Esophagus squamous epithelium (tissue), 5 donors: ENCODE measurements at places on chromosomes 5 and 9.

DNA sequence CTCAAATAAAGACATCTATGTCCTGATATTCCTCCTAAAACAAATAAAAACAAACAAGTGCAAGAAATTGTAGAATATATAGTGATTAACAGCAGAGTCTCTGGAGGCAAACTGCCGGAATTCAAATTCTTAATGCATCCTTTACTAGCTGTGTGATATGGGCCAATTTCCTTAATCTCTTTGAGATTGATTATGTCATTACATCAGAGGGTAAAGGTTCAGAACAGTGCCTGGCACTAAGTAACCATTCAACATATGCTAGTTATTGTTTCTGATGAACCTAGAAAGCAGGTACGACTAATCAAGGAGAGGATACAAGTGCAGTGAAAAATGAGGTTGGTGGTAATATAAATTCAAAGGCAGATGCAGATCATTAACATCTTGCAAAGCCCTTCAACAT, 81.1 kb upstream of the ADAMTS19 start:
- no peak for DNase-seq

DNA sequence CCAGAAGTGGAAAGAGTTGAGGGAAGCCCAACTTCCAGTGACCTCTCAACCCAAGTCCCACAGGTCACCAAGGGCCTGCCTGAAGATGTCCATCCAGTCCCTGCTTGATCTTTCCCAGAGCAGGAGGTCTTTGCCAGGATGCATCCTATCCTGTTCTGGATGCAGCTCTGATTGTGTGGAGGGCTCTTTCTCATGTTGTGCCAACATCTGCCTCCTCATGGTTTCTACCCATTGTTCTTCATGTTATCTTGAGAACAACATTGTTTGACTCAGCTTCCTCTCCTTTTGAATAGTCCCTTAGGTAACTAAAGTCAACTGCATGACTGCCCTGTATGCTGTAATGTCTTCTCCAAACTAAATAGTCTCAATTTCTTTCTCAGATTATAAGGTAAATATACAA, 169.3 kb downstream of the CCDC192 start:
- no peak for DNase-seq

- DNase-seq, result no peak
Observed at GRCh38 chr5:105460721-105461120, 1898.1 kb upstream of the NUDT12 start.

GRCh38 chr9:109408759-109409462, 88.1 kb upstream of the EPB41L4B start:
- no peak for DNase-seq

- DNase-seq, result no peak
Observed at GRCh38 chr5:149931992-149932436, 12.6 kb downstream of the PDE6A start.

DNA sequence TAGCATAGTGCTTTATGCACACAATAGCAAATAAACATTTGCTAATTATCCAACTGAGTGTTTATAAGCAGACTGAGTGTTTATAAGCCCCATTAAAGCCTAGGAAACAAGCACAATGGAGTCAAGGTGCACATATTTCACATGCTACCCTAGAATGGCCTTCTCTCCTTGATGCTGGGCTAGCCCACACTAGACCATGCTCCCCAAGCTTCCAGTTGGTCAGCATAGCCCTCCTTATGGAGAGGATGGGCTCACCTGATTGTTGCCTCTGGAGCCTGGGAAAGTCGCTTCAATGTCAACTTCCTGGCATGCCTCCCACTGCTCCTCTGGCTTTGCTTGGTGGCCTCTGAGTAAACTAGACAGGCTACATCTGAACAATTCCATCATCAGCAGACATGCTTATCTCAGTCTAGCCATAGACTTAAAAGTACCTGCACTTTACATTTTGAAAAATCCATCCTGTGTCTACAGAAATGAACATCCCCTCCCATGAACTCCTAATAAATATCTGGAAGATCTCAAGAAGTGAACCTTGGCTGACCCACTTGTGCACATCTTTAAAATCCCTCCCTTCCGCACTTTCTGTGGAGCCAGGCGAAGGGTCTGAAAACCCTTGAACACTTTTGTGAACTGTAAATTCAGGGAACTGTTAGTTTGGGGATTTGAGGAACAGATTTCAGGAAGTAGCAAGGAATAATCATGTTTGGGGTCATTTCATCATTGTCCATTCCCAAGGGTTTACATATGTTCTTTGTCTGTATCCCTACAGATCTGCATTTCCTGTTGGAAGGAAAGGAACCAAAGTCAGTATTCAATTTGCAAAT, 486.6 kb downstream of the ARHGEF28 start:
- no peak for DNase-seq

DNA sequence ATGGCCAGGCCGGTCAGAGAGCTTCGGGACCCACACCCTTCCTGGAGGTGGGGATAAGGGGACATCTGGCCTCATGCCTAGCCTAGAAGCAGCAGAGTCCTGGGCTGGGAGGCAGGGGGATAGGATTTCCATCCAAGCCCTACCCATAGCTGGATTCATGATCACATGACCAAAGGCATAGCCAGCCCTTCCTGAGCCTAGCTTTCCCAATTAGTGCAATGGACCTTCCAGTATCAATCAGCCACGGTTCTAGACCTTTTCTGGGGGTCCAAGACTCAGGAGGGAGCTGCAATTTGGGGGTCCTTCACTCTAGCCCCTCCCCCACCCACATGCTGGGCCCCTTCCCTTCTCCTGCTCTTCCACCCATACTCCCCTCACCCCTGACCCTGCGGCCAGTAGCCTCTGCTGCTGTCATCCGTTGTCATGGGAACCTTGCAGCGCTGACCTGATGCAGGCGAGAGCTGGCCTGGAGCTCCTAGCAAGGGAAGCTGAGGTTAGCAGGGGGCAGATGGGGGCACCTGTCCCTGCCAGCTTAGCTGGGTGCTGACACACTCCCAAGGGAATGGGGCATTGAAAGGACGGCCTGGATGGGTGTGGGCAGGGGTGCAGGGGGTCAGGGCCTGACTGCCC, 44.6 kb downstream of the CXXC5 start:
- no peak for DNase-seq

DNA sequence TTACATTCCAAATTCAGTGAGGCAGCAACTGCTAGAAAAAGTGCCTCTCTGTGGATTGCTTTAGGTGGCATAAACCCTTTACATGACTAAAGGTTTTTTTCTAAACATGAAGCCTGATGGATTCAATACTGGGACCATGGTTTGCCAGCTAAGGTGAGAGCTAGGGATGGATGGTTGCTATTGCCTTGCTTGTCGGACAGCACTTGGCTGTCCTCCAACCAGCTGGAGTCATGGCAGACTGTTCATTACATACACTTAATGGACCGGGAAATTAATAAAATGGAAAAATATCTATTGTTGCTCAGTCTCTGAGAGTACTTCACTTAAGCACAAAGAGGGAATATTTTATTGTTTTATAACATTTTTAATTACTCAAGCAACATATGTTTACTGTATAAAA, 116.9 kb upstream of the TRPC7 start:
- DNase-seq, result no peak

DNA sequence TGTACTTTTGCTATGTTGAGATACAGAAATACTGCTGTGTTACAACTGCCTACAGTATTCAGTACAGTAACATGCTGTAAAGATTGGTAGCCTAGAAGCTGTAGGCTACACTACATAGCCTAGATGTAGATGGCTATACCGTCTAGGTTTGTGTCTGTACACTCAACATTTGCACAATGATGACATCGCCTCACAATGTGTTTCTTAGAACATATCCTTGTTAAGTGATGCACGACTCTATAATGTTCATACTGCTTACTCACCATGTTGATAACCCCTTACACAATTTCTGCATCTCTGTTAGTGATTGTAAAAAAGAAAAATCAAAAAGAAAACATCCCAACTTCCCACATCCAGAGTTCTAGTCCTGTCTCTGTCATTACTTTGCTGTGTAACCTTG, 450.0 kb downstream of the CCDC171 start:
- DNase-seq, result no peak

- DNase-seq, result no peak
Observed at GRCh38 chr9:77163884-77164283, 13.4 kb upstream of the VPS13A start.

- no peak for DNase-seq
Observed at GRCh38 chr5:80219391-80219790, 36.5 kb downstream of the SERINC5 start.

GRCh38 chr9:94631599-94631998, 7.7 kb downstream of the FBP1 start:
- DNase-seq, result no peak

DNA sequence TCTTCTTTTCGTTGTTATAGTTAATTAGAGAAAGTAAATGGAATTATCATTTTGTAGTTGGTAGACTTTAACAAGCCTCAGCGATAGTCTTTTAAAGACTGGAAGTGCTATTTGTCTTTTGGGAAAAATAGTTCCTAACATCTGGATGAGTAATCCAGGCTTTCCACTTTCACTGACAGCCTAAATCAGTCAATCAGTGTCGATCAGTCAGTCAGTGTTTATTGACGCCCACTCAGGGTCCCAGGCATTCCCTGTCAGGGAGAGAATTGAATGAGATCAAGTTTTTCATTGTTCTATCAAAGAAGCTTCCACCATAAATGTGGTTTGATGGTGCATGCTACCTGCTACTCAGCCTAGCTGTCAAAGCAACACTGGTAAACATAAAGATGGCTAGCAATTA, 2.6 kb downstream of the ABL1 start:
- DNase-seq, result no peak

DNA sequence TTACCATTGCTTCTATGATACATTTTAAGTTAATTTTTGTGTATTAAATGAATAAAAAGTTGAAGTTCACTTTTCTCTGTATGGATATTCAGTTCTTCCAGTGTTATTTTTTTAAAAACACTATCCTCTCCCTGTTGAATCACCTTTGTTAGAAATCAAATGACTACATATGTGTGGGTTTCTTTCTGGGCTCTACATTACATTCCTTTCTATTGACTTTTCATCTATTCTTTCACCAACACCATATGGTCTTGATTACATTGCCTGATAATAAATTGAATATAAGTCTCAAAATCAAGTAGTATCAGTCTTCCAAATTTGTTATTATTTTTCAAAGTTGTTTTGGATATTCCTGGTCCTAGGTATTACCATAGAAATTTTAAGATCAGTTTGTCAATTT, 7.3 kb upstream of the RASEF start:
- no peak for DNase-seq

GRCh38 chr5:10293907-10294662, 13.6 kb downstream of the CMBL start:
- DNase-seq, result no peak

GRCh38 chr5:153713943-153714342, 223.5 kb downstream of the GRIA1 start:
- DNase-seq, result no peak

DNA sequence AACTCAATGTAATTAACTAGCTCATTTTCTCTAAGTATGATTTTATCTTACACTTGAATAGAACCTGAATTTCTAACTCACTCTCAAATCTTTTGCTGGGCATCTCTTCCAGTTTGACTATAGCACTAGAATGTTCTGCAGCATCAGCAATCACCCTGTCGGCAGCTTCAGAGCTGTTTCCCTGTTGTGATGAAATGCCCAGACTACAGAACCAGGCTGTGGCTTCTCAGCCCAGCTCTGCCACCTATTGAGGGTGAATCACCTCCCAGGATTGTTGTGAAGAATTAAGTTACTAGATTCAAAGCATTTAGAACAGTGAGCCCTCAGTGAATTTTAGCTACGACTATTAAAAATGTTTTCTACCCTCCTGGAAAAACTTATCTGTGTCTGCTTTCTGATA, 90.4 kb upstream of the ANKRD55 start:
- DNase-seq, result no peak

DNA sequence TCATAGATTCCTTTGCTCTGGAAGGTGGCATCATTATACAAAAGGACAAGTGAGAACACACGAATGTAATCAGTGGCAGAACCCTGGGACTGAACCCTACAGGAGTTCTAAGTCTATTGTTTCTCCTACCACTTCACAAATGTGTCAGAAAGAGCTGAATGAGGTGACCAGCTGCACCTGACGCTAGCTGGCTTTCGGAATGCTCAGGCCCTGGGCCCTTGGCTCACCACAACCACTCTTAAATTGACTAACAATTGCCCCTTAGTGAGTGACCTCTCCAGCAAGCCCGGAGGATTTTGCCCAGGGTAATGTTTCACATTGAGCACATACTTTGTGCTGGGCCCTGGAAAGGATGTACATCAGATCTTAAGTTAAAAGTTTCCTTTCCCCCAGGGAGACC, 41.2 kb upstream of the ABCA1 start:
- DNase-seq, result no peak

- DNase-seq, result no peak
Observed at GRCh38 chr5:32264957-32265572, 47.7 kb downstream of the MTMR12 start.

- no peak for DNase-seq
Observed at GRCh38 chr9:107711542-107711941, 222.0 kb upstream of the KLF4 start.

GRCh38 chr9:125523681-125524080, 183.3 kb downstream of the MAPKAP1 start:
- DNase-seq, result no peak

GRCh38 chr9:120378680-120379079, 201.3 kb downstream of the CDK5RAP2 start:
- DNase-seq, result no peak

DNA sequence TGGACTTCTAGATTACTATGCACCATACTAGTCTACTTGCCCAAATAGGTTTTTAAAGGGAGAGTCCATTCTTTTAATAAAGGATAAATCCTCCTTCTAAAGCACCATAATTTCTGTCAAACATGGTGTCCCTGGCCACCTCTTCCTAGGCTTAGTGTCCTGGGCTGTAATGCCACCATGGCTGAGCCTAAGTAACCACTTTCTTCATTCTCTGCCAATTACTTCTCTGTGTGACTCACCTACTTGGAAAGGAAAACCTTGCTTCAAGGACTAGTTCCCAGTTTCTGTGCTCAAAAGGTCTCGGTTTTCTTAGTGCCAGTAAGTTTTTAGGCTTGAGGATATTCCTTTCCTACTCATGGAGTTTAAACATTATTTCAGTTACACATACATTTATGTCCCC, 273.4 kb downstream of the DENND1A start:
- no peak for DNase-seq

DNA sequence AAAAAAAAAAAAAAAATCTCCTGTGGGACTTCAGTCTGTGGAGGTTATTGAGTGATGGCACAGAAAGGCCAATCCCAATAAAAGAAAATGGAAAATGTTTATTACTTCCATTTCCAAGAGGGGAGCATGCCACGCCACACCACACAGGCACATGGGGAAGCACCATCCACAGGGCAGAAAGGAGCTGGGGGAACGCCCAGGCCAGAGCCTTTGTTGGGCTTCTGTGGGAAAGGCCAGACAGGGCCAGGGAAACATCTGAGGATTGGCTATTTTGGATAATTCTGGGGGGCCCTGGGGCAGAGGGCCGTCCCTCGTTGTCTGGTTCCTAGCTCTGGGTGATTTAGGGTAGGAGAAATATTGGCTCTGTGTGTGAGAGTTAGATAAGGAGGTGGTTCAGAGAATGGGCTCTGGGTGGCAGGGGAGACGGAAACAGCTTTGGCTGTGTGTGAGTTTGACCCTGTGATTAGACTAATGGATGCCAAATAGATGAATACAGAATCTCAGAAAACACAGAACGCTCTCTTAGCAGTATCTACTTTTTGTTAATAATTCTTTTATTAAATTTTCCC, 49.0 kb upstream of the ABL1 start:
- no peak for DNase-seq
